Thymus (tissue), 14 donors: ENCODE measurements at places on chromosomes 1 and 21. TPM values are rescaled to one million over a fixed set of nuclear protein-coding genes. Genes with fewer than 3 reads are reported as not detected.

RGS7 gene
- total RNA-seq, result 0.05 TPM

UCHL5 gene
- total RNA-seq, result 24.5 TPM

- no peak for DNase-seq
Measured at GRCh38 chr1:117843791-117844190, 85.6 kb downstream of the GDAP2 start.

- DNase-seq, result no peak
Measured at GRCh38 chr1:29179641-29180184, 2.0 kb downstream of the SRSF4 start.

DNA sequence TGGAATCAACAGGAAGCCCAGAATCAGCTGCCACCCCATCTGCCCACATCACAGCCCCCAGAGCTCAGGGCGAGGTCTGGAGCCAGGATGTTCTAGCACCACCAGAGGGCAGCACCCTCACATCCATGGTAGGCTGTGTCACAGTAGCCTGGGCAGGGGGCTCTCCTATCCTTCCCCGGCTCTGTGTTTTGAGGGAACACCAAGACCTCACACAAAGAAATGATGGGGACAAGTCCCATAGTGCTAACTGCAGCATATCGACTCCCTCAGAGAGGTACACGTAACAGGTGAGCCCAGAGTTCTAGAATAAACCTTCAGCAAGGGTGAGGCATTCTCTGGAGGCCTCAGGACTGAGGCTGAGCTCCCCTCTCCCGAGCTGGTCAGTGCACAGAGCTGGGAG is 2.3 kb upstream of the KCNC4 start:
- DNase-seq, result peak; percentile 56

- DNase-seq, result no peak
Measured at GRCh38 chr1:218292515-218292914, 7.4 kb downstream of the RRP15 start.

PTGFR gene
- 0.14 TPM for total RNA-seq

GRCh38 chr1:199449221-199449620 is 578.3 kb upstream of the NR5A2 start:
- no peak for DNase-seq

- peak; percentile 77 for DNase-seq
Measured at GRCh38 chr21:44874497-44875315, 1.2 kb upstream of the PTTG1IP start.
